ENCODE measurements at places on chromosomes 16 and 17.

- no peak for DNase-seq
Observed at GRCh38 chr17:66564992-66565465, 262.6 kb downstream of the PRKCA start.

GRCh38 chr17:57006040-57006439 lies 28.1 kb downstream of the SCPEP1 start:
- no peak for DNase-seq

DNA sequence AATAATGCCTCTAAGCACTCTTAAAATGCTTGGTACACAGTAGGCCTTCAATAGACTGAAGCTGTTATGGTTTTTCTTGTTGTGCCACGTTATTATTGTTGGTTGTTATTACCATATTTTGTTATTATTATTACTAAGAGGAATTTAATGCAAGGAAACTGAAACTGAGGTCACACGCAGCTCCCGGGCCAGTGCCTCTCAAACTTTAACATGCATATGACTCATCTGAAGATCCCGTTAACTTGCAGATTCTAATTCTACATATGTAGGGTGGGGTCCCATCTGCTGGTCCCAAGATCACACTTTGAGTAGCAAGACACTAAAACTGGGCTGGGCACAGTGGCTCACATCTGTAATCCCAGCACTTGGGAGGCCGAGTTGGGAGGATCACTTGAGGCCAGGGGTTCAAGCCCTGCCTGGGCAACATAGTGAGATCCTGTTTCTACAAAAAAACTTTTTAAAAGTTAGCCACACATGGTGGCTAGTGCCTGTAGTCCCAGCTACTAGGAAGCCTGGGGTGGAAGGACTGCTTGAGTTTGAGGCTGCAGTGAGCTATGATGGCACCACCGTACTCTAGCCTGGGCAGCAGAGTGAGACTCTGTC lies 888 bp downstream of the ACSM5 start:
- no peak for DNase-seq

DNA sequence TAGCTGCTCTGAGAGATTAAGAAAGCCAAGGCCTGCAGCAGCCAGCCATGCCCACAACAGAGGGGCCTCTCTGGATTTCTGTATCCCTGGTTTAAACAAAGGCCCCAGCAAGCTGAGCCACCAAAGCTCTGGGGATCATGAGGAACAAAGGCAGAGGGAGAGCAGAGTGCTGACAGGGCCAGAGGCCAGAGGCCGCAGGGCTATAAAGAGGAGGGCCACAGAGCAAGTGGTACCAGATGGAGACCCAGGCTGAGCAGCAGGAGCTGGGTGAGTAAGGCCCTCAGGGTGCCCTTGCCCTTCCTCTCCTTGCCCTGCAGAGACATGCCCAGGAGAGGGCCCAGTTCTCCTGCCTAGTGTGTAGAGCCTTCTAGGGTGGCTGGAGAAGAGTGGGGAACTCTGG lies at the start of gene CRYBA1:
Gene CRYBA1, plus strand, starts transcription at position 232 of the 400 bp plus-strand sequence. Its CDS starts 5 bp downstream, at position 237.
- no peak for DNase-seq

DNA sequence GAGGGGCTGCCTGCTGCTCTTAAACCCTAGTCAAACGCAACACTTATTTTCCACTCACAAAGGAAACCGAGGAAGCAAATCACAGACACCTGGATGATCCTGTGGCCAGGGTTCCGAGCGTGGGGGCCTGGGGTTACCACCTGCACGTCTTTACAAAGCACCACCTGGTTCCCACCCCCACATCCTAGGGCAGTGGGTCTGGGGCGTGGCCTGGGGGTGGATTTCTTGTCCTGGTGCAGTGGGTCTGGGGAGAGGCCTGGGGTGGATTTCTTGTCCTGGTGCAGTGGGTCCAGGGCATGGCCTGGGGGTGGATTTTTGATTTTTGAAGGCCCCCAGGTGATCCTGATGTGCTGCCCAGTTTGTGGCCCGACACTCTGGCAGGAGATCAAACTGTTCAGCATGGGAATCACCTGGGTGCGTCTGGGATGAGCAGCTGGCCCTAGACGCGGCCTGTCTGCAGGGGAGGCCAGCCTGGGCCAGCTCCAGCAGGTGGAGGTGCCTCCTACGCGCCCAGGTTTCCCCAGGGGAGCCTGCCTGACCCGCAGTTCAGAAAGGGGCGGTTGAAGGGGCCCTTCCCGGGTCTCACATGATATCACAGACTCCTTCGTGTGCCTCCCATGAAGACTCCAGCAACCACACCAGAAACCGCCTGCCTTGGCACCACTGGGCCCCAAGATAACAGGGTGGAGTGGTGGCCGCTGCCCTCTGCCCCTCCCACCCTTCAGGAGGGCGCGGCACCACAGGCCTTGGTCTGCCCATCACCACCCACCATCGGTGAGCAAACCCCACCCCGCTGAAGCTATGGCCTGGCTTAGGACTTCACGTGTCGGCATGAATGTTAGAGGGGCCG lies 6.3 kb downstream of the HAGH start:
- no peak for DNase-seq

DNA sequence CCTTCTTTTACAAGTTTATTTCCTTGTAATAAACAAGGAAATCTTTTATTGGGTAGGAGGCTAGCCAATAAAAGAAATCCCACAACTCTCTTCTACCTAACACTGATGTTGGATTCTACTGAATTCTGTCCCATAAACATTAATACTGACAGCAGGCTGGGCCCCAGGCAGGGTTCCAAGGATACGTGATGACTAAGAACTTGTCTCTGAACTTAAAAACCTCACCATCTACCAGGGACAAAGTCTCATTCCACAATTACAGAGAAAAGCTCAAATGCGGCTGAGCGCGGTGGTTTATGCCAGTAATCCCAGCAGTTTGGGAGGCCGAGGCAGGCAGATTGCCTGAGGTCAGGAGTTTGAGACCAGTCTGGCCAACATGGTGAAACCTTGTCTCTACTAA lies 64.9 kb downstream of the ARHGAP17 start:
- no peak for DNase-seq

- DNase-seq = no peak
Observed at GRCh38 chr16:27838536-27839175, 224.9 kb downstream of the GSG1L start.

DNA sequence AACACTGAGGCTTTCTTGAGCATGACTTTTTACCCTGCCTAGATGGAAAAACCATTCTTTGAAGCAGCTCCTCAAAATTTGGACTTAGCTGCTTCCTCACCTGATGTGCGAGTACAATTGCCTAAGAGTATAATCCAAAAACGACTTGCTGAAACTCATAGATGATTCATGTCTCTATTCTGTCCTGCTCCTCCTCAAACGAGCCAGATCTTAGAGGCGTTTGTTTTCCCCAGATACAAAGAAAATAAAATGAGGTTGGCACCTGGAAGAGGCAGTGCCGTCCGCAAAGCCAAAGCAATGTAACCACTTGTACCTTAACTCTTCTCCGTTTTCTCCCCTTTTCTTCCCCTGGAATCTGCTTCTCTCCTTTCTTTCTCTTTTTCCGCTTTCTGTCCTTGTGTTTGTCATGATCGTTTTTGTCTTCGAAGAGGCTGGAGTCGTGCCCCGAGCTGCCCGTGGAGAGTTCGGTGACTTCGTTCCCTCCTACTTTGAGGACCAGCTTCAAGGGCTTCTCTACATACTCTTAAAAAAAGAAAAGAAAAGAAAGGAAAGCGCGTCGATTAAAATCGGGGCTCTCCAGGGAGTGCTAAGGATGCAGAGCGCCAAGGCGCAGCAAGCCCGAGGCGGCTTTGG lies 895 bp downstream of the BRD7 start:
- DNase-seq = no peak

DNA sequence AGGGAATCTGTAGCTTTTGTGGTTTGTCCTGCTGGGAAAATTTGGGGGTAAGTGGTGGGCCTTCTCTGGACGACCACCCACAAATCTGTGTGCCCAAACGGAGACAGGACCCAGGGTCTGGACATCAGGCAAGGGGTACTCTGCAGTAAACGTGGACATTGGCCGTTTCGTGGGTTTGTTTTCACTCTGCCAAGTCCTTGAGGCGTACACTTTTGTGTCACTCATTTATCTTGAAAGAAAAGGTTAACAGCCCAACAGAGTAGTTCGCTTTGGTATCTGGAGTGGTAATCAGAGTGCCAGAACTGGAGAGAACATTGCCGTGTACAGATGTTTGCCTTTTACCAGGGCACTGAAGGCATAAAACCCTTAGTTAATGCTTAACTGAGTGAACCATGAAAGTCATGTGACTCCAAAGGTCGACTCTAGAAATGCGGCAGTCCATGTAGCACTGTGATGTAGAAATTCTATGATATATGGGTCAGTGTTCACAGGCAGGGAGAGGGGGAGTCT lies 15.4 kb downstream of the NAA60 start:
- DNase-seq = no peak

DNA sequence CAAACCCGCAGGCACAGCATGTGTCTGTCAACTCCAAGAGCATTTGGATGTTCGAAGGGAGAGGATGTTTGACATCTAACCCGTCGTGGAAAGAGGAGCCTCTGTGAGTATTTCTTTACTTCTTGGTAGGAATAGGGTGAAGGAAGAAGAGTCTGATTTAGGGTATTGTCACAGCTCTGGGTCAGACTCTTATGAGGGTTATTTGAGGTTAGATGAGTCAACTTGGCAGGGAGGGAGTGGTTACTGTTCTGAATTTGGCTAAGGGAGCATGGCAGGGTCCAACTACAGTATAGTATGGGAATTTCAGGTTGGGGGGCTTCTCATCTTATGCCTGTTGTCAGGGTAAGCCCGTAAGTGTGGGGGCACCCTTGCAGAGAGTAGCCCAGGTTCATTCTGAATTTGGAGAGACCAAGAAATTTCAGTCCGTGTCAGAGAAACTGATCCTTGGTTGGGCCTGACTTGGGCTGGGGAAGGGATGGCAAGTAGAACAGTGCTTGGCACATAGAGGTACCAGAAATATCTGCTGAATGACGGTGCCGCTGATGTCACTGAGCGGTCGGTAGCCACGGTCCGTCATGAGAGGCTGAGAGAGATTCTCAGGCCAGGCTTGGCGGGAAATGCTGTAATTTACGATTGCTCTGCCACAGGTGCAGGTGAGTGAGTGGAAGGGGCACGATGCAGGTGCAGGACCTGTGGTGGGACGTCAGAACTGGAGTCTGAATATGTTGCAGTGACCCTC lies 43.2 kb downstream of the MYH3 start:
- DNase-seq = no peak

- no peak for DNase-seq
Observed at GRCh38 chr17:4135489-4135888, 7.3 kb downstream of the ZZEF1 start.

- no peak for DNase-seq
Observed at GRCh38 chr17:9956474-9957131, 51.5 kb upstream of the RCVRN start.

DNA sequence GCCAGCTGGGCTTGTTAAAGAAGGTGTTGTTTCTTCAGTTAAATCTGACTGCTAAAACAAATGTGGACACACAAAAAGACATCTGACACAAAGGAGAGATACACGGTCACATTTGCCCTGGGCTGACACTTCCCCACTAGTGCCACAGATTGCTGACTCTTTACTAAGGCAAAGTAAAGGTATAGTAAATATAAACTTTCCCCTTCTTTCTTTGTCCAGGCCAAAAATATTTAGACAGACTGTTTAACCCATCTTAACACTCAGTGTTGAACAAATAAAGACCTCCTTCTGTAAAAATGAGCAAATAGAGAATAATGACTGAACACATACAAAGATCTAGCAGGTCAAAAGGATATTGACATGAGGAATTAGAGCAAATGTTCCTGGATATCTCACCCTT lies 58.4 kb downstream of the SCNN1G start:
- DNase-seq = no peak

GRCh38 chr16:11570806-11571205 lies 15.9 kb downstream of the LITAF start:
- DNase-seq = no peak

- peak; percentile 25 for DNase-seq
Observed at GRCh38 chr16:69150146-69150865, 17.9 kb downstream of the UTP4 start.

GRCh38 chr16:68656751-68657150 lies 11.6 kb downstream of the CDH3 start:
- no peak for DNase-seq

DNA sequence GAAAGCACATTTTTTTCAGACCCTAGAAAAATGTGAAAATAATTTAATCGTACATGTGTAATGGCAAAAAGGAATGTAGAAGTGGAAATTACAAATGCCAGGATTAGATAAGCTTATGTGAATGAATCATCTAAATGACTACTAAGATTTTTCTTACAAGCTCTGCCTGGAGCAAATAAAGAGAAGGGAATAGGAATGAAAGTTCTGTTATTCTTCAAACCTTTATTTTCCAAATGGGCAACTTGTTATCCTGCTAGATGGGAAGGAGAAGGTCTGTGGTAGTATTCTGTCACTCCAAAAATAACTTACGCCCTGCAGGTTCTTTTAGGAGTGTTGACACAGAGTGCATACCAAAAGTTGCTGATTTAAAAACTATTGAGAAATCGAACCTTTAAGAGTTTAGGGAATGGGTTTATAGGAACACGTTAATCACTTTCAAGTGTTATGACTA lies 9.7 kb downstream of the CTCF start:
- DNase-seq = no peak

GRCh38 chr16:75445298-75445697 lies 12.0 kb upstream of the CFDP1 start:
- DNase-seq = no peak

GRCh38 chr17:36727052-36727451 lies 125.7 kb downstream of the MRM1 start:
- DNase-seq = no peak

DNA sequence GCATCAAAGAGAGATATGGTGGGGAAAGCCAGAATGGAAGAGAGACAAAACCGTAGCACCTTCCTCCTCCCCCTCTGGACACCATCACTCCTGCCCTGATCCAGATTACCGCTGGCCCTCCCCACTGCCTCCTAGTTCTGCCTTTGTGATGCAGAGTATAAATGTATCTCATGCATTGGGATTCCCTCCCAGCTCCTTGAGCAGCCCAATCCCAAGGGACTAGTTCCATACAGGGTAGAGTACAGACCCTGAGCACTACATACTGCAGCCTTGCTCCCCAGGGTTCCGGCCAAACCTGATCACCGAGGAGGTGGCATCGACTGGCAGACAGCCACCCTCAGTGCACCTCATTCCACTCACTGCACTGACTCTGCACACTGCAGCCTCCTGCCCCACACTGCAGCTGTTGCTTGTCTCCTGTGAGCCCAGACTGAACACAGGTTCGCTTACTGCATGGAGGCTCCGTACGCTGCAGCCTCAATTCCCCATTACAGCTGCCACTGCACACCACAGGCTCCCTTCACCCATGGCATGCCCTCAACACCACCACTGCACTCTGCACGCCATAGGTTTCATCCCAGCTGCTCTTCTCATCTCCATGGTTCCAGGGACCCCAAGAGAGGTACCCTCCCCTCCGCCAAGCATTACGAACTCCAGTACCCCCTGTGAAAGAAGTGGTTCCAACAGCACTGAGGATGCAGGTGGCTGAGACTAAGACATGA lies 1.7 kb upstream of the THRA start:
- no peak for DNase-seq

All from gastrocnemius medialis (tissue), 4 donors.